ENCODE measurements at places on chromosomes 7 and 10. TPM values are rescaled to one million over a fixed set of nuclear protein-coding genes. Genes with fewer than 3 reads are reported as not detected.

DNA sequence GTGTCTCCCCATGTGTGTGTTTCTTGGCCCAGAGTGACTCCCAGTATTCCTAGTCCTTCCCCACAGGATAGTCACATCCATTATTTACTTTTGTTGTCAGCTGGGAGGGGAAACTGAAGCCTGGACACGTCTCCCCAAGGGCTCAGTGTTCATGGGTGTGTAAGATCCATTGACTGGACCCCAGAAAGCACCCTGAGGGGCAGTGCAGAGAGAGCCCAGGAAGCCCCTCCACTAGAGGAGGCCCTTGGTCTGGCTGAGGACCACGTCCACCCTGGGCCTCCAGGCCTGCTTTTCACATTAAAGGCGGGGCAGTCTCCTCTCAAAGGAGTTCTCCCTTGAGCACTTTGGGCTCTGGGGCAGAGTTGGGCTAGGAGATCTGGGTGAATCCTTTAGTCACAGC, 21.3 kb downstream of the ZNF783 start:
- H3K4me1 ChIP-seq = peaks cover 32% of the 10 kb centered on the region
- H3K36me3 ChIP-seq = peaks cover 32% of the 10 kb centered on the region
- H3K4me3 ChIP-seq = no peak overlapping the region
- DNase-seq = peak; percentile 58

DNA sequence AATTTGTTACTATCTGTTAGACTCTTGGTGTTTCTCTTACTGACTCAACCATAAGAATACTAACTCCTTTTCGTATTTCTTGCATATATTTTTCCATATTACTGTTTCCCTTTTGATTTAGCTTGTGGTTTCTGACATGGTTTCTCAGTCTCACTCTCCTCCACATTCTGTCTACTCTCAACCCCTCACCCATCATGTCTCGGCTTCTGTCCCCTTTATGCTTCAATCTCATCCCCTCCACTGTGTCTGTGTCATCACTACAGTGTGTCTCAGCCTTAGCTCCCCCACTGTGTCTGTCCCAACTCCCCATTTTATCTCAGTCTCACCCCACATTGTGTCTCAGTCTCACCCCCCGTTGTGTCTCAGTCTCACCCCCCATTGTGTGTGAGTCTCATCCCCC, 126.9 kb downstream of the VIPR2 start:
- H3K4me3 ChIP-seq = no peak overlapping the region
- H3K27ac ChIP-seq = peak overlapping the region; percentile 15
- no peaks in the 10 kb centered on the region for H3K36me3 ChIP-seq
- peaks cover 12% of the 10 kb centered on the region for H3K4me1 ChIP-seq

TMEM236 gene
- total RNA-seq = 0.05 TPM

BCAP29 gene
- total RNA-seq = 43.6 TPM

ANKRD30A gene
- not detected for total RNA-seq

DNA sequence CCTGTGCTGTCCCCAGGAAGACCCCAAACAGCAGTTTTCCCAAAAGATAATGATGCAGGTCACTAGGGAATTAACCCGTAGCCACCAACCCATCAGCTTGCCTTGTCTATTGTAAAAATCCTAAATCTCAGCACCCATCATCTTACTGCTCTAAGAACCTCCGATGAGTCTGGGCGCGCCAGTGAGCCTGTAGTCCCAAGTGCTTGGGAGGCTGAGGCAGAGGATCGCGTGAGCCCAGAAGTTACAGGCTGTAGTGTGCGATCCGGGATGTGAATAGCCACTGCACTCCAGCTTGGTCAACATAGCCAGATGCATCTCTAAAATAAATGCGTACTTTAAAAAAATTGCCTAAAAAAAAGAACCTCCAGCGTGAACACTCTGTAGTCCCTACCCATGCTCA, 951 bp downstream of the AS3MT start:
- H3K27ac ChIP-seq = no peak overlapping the region
- peaks cover 22% of the 10 kb centered on the region for H3K27me3 ChIP-seq
- H3K4me3 ChIP-seq = peak overlapping the region; percentile 70
- DNase-seq = no peak
- H3K36me3 ChIP-seq = no peaks in the 10 kb centered on the region
- H3K4me1 ChIP-seq = peaks cover 6% of the 10 kb centered on the region

GRCh38 chr7:41879403-41879802, 176.5 kb upstream of the INHBA start:
- DNase-seq = no peak
- peak overlapping the region; percentile 40 for H3K27ac ChIP-seq
- H3K4me3 ChIP-seq = no peak overlapping the region
- H3K27me3 ChIP-seq = no peaks in the 10 kb centered on the region
- H3K36me3 ChIP-seq = peaks cover 25% of the 10 kb centered on the region

- H3K27ac ChIP-seq = no peak overlapping the region
- no peak for DNase-seq
- no peak overlapping the region for H3K4me3 ChIP-seq
- H3K27me3 ChIP-seq = no peaks in the 10 kb centered on the region
- H3K4me1 ChIP-seq = no peaks in the 10 kb centered on the region
- no peaks in the 10 kb centered on the region for H3K36me3 ChIP-seq
These were observed 16.8 kb upstream of the CPXM2 start for GRCh38 chr10:123908379-123908778.

DNA sequence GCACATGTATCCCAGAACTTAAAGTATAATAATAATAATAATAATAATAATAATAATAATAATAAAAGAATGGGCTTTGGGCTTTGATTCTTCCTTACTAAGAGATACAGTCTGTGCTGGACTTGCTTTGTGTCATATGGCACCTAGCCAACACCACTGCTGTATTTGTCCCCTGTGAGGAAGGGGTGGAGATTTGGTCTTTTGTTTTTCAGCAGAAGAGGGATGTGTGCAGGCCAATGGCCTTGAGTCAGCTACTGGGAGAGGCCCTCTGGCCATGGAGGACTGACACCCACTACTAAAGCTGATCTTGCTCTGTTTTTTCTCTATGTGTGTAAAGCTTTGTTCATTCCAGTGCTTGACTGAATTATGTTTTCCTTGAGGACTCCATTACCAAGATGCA, 573.0 kb upstream of the PCDH15 start:
- no peaks in the 10 kb centered on the region for H3K36me3 ChIP-seq
- no peaks in the 10 kb centered on the region for H3K27me3 ChIP-seq
- no peak for DNase-seq
- no peak overlapping the region for H3K4me3 ChIP-seq

- H3K27me3 ChIP-seq = no peaks in the 10 kb centered on the region
- H3K36me3 ChIP-seq = peaks cover 48% of the 10 kb centered on the region
- H3K4me3 ChIP-seq = no peak overlapping the region
- H3K4me1 ChIP-seq = peaks cover 19% of the 10 kb centered on the region
- no peak for DNase-seq
These were observed 75.5 kb downstream of the CARD11 start for GRCh38 chr7:2968176-2968575.

DNA sequence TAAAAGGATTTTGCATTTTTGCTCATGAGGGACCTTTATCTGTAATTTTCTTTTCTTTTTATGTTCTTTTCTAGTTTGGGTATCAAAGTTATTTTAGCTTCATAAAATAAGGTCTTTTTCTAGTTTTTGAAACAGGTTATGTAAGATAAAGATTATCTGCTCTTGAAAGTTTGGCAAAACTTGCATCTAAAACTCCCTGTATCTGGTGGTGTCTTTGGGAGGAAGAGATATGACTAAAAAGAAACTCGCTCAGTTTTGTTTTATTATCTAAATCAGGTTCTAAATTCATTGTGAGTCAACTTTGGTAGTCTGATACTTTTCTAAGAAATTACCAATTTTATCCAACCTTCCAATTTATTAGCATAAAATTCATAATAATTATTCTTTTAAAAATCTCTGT, 55.1 kb downstream of the VCL start:
- peaks cover 1% of the 10 kb centered on the region for H3K36me3 ChIP-seq
- H3K27me3 ChIP-seq = no peaks in the 10 kb centered on the region
- H3K27ac ChIP-seq = no peak overlapping the region
- DNase-seq = no peak
- H3K4me1 ChIP-seq = peaks cover 31% of the 10 kb centered on the region

ZNF503 gene
- 0.09 TPM for total RNA-seq

Data from activated CD4-positive, alpha-beta T cell treated with anti-CD3 and anti-CD28 coated beads, Interleukin-2, amount 10 ng/mL, durations not matched to agents 24 days and 14 days (primary cell).